CD4-positive, alpha-beta T cell treated with Interleukin-2 at 100 ng/mL for 4 hours (primary cell): ENCODE measurements at places on chromosomes 2 and 18.

GRCh38 chr2:95077530-95077825, 44.1 kb downstream of the MRPS5 start:
- DNase-seq = no peak

DNA sequence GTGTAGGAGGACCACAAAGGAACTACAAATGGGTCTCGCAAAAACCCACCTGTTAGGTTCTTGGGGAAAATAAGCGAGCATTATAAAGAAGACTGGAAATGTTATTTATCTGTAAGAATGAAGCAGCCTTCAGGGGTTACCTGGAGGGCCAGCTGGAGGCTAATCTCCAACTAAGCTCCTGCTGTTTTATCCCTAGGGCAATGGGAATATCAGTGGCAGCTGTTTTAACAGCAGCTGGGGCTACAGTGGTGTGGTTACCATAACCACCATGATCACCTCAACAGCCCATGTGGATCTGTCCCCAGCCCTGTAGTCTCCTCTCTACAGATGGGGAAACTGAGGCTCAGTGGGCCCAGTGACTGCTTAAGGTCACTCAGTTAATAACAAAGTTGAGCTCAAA, 108.1 kb downstream of the FTCDNL1 start:
- DNase-seq = no peak

GRCh38 chr2:190847504-190848081, 33.0 kb upstream of the GLS start:
- no peak for DNase-seq

GRCh38 chr2:70886541-70886987, 49.1 kb upstream of the ATP6V1B1 start:
- no peak for DNase-seq

DNA sequence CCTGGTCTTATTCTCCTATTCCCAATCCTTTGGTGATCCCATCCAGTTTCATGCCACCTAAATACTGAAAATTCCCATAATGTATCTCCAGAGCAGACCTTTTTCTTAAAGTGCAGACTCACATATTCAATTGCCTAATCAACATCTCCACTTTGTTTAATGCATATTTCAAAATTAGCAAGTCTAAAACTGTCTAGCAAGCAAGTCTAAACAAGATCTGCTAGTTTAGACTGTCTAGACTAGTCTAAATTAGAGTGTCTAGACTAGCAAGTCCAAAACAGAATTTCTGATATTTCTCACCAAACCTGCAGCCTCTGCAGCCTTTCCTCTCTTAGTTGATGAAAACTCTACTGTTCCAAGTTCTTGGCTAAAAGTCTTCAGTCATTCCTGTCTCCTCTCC, 44.6 kb downstream of the THUMPD2 start:
- no peak for DNase-seq

GRCh38 chr2:25431604-25432003, 89.9 kb upstream of the DNMT3A start:
- DNase-seq = no peak

- DNase-seq = no peak
Observed at GRCh38 chr2:187566266-187566665, 12.0 kb upstream of the TFPI start.

DNA sequence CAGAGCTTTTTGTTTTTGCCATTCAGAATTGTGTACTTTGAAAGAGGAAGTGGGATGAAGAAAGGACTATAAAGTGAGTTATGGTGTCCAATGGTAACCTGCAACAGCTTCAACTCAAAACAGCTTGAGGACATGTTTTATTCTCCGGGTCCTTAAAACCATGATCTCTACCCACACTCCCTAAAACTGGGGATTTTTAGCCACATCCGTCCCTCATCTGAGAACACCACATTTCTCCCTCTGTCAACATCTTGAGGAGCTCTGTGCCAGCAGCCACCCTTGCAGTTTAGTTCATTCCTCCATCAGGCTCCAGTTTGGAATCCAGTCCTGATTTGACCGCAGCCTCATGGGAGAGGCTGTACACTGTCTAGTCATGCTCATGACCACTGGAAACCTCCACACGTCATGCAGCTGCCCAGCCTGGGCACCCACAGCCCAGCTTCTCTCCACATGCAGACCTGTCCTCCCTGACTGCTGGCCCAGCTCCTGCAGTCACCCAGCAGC, 62.6 kb downstream of the C18orf63 start:
- DNase-seq = peak; percentile 8

DNA sequence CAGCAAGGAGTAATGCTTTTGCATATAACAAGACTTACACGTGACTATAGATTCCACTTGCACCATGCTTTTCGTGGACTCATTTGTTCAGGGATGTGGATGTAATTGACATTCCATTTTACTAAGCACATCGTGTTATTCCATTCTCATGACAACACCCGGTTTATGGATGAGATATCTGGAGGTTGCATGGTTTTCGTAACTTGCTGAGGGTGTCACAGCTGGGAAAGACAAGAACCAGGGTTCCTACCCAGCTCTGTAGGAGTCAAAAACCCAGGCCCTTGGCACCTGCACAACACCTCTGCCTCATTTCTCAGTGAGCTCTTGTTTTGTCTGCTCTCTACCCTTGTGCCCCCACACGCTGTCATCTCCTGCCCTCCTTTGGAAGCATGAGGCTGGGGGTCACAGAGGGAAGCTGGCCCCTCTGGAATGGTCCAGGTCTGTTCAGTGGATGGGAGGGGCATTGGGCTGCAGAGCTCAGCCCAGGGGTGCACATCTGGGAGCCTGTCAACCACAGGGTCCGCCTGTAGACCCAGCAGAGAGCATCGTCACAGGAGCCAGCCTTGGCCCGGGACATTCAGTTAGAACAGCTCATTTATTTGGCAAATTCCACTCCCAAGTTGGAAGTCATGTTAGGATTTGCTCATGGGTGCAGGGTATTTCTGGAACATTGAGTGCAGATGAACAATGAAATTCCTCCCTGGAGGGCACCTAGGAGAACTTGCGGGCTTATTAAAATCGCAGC, 120.1 kb upstream of the TWIST2 start:
- DNase-seq = no peak

GRCh38 chr18:23662309-23663263, at the start of gene ANKRD29:
Gene ANKRD29, minus strand, starts transcription at chr18:23662911. Its CDS starts 181 bp downstream, at chr18:23662730.
- peak; percentile 51 for DNase-seq

GRCh38 chr2:238927746-238928519, 80.0 kb downstream of the TWIST2 start:
- no peak for DNase-seq

- DNase-seq = no peak
Observed at GRCh38 chr2:216355711-216356110, 16.6 kb downstream of the MARCHF4 start.

GRCh38 chr2:105999211-105999989, 194.7 kb downstream of the UXS1 start:
- DNase-seq = no peak

DNA sequence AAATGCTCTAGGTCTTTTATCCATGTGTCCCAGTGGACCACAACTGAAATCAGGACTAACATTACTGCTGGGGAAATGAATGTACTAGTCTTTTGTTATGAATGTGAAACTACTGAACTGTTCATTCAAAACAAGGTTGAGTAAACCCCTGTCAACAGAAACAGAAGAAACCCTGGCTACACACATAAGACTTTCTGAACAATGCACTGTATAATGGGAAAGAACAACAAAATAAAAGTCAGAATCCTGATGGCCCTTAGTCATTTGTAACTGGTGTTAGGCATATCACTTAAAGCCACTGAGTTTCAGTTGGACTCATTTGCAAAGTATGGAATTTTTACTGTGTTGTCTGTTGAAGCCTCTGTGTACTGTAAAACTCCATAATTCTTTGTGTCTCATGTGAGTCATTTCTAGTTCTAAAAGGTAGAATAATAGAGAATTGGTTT, 77.0 kb upstream of the UBXN4 start:
- DNase-seq = no peak

DNA sequence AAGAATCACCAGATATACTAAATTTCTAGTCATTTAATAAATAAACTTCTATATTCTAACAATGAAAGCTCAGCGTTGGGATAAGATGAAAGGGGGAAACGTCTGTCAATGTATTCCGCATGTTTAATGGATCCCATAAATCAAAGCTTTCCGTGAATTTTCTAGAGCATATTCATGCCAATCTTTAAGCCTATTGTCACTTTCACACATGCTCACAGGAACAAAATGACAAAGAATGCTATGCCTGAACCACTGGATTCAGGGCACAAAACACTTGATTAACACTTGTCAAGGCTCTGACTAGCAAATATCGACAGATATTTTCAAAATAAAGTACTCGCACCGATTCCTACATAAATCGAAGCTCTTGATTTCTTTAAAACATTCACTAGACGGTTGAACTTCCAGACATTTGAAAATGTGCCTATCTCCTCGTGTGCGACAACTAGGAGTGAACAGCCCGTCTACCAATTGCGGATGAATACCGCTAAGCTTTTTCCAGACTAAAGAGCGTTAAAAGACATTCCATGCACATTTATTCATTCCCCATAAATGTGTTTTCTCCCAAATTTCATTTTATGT, 1.8 kb downstream of the TLK1 start:
- no peak for DNase-seq

DNA sequence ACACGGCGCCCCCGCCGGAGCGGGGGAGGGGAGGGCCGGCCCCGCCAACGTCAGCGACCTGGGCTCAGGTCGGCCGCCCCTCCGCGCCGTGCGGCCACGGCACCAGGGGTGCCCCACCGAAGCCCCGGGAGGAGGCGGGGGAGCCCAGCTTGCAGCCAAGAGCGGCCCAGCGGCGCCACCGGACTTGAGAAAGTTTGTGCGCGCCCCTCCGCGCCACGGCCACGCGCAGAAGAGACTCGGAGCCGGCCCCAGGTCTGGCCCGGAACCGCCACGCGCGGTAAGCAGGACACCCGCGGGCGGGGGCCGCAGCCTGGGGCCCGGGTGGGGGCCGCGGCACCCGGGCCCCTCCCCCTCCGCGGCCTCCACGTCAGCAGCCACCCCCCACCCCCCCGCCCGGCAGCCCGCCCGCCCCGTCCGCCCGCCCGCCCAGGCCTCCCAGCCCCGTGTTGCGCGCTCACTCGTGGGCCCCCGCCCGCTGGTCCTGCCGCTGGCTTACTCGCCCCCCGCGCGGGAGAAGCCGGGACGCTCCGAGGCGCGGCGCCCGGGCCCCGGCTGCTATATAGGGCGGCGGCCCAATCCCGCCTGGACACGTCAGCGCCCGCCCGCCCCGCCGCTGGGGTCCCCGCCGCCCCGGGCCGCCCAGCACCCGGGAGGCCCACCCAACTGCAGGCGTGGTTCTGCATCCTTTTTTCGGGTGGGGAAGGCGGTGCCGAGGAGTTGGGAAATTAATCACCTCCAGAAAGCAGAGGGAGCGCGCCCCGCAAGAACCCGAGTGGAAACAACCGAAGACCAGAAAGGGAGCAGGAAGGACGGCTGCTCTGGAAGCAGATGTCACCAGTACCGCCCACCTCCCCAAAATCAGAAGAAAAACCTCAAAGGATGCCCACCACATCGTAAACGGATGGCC, 42.9 kb downstream of the HDLBP start:
- peak; percentile 47 for DNase-seq

DNA sequence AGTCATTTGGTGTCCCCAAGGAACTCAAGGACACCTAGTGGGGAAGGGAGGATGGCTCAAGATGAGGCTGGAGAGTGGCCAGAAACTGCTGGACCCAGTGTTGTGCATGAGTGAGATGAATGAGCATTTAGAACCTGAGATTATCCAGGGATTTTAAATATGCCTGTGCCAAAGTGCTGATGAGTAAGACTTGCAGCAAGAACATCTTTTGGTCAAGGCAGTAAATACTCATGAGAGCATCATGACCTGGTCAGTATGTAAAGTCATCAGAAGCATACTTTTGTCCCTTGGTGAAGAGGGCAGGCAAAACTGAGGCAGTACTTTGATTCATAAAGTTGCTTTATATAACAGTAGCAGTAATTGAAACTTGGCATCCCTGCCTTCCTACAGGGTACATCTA, 3.1 kb upstream of the SPP2 start:
- DNase-seq = no peak

GRCh38 chr2:14011190-14011589, 621.3 kb upstream of the LRATD1 start:
- no peak for DNase-seq

- no peak for DNase-seq
Observed at GRCh38 chr2:86333378-86333777, 4.0 kb downstream of the REEP1 start.

DNA sequence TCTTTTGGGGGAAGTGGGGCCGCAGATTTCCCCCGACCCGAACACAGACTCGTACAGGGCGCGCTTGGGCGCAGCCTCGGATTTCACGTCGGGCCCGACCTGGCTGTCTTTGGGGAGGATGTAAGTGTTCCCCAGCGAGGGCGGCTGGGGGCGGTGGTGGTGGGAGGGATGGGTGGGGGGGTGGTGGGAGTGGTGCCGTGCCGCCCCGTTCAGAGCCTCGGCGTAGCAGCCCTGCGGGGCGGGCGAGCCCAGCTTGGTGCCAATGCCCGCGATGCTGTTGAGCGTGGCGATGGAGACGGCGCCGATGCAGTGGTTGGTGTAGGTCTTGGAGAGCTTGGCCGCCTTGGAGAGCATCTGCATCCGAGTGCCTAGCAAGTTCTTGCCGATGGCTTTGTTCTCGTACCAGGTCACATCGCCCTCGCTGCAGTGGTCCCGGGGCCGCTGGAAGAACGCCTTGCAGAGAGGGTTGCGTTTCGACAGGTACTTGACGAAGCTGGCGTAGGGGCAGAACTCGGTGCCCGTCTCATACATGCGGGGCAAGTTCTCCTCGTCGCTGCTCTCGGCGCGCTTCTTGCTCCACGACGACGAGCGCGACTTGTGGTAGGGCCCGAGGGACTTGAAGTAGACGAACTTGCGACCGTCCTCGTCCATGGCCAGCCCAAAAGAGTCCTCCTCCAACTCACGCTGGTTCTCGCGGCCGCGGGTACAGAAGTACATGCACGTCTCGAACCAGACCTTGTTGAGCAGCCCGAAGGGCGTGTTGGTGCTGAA, 1.3 kb downstream of the KCTD1 start:
- DNase-seq = no peak

- peak; percentile 35 for DNase-seq
Observed at GRCh38 chr2:191811807-191812602, 34.9 kb downstream of the CAVIN2 start.

DNA sequence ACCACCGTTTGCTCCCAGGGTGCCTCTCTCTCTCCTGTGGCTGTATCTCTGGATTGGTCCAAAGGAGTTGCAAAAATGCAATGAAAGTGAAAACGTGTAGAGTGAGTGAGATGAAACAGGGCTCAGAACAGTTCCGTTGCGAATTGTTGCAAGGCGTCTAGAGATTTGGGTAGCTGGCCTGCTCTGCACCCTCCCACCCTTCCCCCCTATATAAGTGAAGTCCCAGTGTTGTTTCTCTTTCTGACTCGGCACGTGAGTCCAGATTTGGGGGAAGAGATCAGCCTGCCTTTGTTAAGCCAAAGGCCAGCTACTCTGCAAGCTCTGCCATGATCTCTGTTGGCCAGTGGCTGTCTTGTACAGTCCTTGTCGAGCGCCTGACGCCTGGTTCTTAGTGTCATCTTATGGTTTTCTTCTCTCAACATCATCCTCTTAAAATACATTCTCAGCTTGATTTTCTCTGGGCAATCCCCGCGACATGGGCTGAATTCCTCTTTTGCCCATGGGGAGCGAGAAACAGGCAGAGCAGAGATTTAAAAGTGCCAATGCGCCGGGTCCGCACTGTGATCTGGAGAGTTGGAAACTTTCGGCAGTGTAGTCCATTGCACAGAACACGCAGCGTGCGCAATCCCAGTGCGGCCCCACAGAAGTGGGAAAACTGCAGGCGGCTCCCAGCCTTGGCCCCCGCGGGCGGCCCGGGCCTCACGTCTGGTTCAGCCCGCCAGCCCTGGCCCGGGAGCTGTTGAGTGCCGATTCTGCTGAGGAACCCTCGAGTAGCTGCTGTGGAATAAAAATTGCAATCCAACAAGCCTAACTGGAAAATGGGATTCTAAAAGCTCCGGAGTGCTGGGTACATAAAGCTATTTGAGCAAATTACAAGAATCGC, 9.3 kb downstream of the MEIS1 start:
- no peak for DNase-seq
